ENCODE measurements at places on chromosomes 4 and X.
A peak's percentile ranks its signal among the peaks of the same experiment; 100 is the strongest.

GRCh38 chr4:81211956-81212355 is 3.1 kb downstream of the PRKG2 start:
- DNase-seq = no peak

DNA sequence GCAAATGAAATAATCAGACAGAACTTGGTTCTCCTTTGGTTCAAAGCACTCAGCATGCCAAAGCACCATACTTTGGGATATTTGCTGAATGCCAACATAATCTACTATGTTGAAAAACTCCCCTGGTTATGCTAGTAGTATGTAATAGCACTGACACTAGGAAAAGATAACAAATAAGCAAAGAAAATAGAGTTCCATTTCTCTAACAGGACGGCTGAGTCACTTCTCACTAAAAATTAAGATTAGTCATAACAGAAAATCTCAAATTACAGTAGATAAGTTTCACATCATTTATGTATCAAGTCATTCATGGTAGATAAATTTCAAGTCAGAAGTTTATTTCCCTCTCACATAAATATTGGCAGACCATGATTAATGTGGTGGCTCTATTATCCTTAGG is 17.9 kb downstream of the PDHA2 start:
- no peak for DNase-seq

DNA sequence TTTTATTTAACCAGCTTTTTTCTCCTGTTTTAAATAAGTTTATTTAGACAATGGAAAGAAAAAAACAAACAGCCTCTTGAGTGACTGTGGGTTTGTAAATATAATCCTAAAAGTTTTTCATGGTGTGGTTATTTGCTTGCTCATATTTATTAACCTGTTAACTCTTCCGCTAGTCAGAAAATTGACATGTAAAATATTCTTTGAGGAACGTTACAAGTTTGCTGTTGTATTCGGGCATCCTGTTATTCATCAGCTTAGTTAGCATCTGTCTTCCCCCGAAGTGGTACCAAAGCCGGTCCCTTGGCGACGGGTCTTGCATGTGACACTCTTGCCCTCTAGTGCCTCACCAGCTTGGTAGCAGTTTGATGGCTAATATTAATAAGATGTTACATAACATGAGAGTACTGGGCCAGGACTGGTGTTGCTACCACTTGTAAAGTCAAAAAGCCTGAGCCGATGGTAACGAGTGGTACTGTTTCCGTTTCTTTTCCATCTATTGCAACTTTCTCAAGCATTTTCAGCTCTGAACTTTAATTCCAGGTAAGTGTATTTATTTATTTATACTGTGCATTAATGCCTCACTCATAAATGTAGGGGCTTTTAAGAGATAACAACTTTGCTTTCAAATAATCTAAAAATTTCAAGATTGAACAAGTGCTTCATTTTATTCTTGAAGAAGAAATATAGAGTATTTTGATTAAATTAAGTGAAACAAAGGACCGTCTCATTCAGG is at the start of gene NDST3:
NDST3 (plus strand) TSS at position 434 of the 733 bp plus-strand sequence. CDS start 19,425 bp downstream, outside the sequence.
- DNase-seq = peak; percentile 46

GRCh38 chr4:9771034-9771433 is 10.4 kb upstream of the DRD5 start:
- peak; percentile 57 for DNase-seq

- DNase-seq = no peak
These were observed 140.2 kb downstream of the STIM2 start for GRCh38 chr4:27000820-27001219.

- DNase-seq = no peak
These were observed 850.1 kb downstream of the TRIML1 start for GRCh38 chr4:188989371-188989770.

DNA sequence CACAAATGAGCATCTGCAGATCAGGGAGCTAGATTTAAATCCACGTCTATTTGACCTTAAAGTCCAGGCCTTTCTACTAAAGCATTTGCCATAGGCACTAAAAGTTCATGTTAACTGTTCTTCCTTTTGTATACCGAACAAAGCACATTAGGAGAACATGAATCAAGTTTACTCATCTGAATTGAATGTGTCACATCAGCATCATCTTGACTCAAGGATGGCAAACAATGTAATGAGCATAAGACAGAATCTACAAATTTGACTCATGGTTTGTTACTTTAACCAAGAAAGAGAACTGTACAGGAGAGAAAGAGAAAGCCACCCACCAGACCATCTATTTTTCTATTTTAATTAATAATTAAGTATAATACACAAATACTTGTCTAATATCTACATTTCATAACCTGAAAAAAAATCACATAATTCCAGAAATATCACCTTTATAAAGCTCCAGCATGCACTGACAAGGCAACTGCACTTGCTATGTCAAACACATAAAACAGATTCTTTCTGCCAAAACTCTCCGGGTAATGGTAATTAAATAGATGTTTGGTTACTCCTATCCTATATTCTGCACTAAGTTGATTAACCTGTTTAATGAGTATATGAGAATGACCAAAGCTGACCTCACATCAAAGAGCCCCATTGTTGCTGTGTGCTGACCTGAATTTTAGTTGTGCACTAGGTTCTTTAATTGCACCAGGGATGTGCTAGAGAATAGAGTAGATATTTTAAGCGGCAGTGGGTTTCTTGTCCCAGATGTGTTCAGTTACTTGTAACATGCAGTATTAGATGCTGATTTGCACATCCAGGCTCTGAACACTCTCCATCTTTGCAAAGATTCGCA is 42.5 kb upstream of the LEF1 start:
- no peak for DNase-seq

DNA sequence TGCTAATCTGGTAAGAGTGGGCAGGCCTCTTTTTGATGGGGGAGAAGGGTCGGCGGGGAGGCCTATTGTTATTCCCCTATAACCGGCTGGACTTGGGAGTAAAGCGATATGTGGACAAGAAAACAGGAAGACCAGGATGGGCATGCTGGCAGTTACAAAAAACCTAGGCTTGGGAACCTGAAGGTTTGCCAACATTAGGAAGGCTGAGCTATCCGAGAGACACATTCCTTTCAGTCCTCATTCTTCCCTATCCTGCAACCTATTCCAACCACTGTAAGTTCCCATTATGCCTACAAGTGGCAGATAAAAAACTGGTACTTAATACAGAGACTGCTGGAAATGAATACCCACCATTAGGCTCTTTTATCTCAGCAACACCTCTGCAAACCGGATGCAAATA is 32.4 kb upstream of the CT47C1 start:
- no peak for DNase-seq

DNA sequence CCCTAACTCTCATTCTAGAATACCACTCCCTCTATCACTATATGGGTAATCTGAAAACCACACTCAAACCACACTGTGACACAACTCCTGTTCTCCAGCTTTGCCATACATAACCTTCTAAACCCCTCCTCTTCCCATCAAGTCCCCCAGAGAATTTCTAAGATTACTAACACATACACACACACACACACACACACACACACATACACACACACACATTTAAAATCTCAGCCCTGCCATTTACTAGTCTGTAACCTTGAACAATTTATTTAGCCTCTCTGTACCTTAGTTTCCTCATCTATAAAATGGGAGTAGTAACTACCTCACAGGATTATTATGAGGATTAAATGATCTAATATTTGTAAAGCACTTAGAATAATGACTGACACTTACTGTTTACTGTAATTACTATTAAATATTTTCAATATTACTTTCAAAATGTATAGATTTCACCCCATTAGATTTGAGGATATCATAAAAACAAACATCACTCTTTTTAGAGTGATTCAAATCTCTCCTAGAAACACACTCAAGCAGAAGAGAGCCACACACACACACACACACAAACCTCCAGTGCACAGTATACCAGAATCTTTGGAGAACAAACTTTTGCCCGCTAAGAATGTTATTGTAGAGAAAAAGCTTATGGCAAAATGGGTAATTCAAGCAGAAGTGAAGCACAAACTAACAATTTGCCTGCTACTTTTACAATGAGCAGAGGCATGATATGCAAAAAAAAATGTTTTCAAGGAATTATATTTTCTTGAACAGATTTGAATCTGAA is 3.8 kb downstream of the ANKRD50 start:
- DNase-seq = no peak

DNA sequence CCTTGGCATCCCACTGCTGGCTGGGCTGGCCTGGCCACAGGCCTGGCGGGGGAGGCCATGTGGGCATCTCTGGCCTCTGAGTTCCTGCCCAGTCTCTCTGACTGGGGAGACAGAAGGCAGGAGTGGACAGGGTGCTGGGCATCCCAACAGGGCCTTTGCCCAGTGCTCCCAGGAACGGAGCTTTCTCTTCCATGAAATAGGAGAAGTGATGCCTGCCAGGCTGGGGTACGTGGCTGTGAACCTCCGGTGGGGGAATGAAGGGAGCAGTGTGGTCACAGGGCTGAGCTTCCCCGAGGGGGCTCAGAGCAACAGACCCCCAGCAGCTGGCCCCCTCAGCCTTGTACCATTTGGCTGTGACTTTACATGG is 40.4 kb upstream of the HMX1 start:
- no peak for DNase-seq

DNA sequence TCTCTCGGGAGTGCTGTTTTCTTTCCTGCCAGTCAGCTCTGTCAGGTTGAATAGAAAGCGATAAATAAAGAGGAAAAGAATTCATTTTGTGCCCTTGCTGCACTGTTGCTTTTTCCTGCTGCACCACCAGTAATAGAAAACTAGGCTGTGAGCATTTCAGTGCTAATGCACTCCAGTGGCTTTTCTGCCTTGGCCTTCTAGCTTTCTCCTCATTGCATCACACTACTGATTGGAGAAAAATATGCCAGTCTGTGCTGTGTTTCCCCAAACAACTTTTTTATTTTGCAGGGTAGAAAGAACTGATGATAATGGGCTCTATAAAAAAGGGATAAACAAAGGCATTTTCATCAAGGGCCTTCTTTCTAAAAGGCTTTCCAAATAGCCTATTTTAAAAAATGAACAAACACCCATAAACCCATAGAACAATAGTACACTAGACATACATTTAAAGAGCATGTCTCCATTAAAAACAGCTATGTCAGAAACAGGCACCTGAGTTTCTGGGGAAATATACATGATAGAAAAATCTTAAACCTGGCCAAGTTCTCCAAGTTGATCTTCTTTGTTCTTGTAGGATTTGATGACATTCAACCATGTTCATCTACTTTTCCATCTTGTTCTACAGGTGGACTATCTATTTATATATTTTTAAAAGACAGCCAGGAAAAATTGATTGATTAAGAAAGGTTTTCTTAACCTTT is 86.3 kb downstream of the GPRIN3 start:
- no peak for DNase-seq

DNA sequence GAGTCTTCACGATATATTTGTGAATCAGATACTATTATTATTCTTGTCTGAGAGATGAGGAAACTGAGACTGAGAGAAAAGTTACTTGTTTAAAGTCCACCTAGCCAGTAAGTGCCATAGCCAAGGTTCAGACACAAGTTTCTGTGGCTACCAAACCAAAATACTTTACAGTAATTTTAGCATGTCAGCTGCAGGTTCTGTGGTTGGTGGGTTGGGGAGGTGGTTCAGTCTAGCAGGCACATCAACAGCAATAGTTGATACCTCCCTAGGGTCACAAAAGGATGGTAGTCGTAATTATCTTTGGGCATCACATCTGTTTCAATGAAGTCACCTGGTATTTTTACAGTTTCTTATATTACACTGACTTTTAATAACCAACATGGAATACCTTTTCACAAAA is 35.6 kb upstream of the EDA2R start:
- no peak for DNase-seq

DNA sequence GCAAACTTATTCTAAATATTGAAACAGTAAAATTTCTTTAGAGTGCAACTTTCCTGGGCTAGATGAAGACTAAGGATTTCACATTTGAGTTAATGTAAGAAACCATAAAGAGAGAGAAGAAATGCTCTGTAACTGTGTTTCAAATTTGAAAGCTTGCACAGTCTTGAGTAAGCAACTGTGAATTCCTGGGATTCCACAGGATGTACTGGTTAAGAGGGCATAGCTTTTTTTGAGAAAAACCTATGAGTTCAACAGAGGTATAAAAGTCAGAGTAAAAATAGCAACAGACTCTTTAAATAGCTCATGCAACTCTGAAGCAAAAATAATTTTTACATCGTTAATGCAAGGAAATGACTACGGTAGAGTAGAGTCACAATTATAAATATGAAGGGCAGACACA is 25.5 kb downstream of the ZNF330 start:
- DNase-seq = no peak

- no peak for DNase-seq
These were observed at the start of gene LUZP4 for GRCh38 chrX:115289465-115289864. Gene LUZP4 (plus strand): TSS chrX:115289715. CDS start chrX:115289760, 45 bp downstream.

DNA sequence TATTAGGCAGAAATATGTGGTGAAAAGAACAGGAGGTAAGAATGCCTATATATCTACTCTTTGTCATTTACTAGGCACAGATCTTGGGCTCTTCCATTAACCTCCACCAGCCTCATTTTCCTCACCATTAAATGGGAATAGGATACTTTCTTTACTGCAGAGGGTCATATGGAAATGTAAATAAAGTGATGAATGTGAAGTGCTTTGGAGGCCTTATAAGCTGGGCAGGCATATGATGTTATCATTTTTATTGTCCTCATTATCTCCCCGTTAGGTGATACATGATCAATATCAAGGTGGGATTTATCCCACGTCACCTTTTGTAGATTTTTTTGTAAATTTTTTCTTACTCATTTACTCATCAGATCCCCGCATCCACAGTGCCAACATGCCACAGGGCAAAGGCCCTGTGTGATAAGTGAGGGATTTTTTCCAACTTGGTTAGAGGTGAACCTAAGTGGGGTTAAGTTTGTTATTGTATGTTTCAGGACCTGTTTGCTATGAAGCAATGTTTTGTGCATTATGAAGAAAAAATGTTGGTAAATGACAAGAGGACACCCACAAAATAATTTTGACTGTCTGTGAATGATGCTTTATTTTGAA is 107.8 kb downstream of the SLC4A4 start:
- no peak for DNase-seq

DNA sequence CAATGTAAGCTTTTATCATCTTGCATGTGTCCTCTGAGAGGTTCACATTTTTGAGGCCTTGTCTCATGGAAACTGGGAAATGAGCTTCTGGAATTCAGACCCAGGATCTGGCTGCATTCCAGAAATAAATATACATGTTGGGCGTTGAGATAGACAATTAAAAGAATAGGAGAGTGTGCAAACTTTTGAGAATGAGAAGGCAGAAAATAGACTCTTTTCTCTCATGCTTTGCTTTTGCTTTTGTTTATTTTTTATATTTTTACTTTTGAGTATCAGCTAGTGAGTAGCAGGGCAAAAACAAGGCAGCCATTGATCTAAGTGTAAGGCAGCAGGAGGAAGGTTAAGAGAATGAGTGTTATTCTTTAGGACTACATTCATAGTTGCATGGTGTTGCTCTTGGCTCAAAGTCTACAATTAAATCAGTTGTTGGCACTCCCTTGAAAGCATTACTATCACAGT is 12.4 kb downstream of the SHROOM3 start:
- no peak for DNase-seq
